ENCODE measurements at places on chromosomes 3 and 15.

DNA sequence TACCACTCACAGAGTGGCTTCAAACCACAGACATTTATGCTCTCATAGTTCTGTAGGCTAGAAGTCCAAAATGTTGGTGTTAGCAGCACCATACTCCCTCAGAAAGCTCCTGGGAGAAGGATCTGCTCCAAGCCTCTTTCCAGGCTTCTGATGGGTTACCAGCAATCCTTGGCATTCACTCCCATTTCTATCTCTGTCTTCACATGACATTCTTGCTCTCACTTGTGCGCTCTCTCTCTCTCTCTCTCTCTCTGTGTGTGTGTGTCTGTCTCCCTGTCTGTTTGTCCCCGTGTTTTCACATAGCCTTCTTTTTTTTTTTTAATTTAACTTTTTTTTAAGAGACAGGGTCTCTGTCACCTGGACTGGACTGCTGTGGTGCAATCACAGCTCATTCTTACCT lies 26.3 kb downstream of the CDAN1 start:
- no peak for DNase-seq

DNA sequence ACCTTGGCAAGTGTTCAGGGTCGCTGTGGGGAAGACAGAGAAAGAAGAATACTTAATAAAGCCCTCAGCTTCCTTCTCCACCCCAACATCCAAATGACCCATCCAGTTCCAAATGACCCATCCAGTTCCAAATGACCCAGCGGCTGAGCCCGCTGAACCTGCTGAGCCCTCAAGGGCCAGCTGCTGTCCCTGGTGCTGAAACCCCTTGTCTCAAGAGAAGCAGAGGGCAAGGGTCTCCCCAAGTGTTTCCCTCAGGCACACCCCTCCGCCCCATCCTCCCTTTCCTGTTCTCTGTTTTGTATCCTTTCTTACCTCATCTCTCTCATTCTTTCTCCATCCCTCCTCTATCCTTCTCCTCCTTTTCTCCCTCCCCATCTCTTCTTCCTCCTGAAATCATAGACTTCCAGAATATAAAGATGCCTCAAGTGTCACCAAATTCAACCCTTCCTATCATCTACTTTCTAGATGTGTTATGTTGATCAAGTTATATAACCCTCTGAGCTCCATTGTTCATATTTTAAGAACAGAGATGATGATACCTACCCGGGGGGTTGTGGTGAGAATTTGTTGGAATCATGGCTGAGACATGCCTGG lies 29.0 kb downstream of the CCDC33 start:
- DNase-seq, result peak; percentile 15

DNA sequence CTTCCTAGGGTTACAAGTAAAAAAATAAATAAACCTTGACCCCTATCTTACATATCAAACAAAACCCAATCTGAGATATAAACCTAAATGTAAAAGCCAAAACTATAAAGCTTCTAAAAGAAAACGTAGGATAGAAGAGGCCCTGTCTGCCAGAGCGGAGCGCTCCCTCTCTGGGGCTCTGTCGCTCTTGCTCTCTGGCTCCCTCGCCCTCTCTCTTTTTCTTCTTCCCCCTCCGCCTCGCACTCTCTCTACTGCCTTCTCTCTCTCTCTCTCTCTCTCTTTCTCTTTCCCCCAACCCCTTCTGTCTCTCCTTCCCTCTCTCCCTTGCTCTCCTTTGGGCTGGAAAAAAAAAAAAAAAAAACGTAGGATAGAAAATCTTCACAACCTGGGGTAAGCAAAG lies 21.6 kb downstream of the RYK start:
- no peak for DNase-seq

- DNase-seq, result no peak
Measured at GRCh38 chr15:86762874-86763273, 683.2 kb downstream of the AGBL1 start.

- no peak for DNase-seq
Measured at GRCh38 chr3:197496746-197497125, 59.0 kb downstream of the BDH1 start.

DNA sequence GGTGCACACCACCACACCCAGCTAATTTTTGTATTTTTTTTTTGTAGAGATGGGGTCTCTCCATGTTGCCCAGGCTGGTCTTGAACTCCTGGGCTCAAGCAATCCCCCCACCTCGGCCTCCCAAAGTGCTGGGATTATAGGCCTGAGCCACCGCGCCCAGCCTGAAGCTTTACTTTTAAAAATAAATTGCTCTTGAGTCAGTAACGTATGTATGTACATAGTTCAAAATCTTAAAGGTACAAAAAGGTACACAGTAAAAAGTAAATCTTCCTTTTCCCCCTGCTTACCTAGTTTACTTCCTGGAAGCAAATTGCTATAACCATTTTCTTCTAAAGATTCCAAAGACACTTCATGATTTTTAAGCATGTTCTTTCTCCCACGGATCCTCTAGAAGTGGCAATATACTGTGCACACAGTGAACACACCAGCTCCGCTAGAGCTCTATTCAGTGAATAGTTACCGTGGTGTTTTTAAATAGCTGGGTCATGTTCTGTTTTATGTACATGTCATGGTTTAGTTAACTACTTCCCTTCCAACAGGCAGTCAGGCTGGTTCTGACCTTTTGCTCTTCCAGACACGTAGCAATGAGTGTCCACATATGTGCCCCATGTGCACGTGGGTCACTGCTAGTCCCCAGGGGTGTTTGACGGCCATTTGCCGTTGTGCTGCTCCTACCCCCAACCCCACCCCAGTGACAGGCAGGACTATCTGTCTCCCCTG lies 82.1 kb downstream of the EEFSEC start:
- DNase-seq, result no peak

DNA sequence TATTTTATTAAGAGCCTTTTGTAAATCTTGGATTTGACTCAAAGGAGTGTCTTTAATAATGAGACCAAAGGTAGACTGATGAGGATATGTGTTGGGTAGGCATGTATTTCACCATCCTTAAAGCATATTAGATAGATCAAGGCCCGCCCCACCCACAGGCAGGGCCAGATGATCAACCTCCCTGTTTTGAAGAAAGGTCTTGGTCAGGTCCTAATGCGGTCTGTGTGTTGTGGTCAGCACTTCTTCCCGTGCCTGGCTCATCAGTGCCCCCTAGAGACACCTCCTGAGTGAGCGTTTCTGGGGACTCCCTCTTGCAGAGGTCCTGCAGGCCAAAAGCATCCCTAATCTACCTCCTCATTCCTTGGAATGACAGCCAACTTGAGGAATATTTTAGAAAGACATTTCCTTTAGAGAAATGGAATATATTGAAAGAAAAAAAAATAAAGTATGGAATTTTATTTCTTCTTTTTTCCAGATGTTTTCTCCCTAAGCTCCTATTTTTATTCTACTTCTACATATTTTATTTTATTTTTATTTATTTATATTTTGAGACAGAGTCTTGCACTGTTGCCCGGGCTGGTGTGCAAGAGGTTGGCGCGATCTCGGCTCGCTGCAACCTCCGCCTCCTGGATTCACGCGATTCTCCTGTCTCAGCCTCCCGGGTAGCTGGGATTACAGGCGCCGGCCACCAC lies 6.0 kb downstream of the TM4SF4 start:
- peak; percentile 91 for DNase-seq

DNA sequence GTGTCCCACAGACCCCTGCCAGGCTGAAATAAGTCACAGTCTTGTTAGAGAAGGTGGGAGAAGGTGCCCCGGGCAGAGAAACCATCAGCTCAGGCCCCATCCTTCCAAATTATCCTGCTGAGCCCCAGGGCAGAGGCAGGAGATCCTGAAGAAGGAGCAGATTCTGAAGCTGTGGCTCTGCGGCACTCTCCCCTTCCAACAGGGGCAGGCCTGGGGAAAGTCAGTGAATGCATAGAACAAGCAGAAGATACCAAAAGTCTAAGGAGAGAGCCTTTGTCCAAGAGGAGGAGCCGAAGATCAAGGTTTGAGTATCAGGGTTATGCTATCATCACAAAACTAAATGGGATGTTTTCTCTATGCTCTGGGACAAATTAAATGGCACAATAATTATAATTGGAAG lies 249.3 kb downstream of the XXYLT1 start:
- DNase-seq, result no peak

DNA sequence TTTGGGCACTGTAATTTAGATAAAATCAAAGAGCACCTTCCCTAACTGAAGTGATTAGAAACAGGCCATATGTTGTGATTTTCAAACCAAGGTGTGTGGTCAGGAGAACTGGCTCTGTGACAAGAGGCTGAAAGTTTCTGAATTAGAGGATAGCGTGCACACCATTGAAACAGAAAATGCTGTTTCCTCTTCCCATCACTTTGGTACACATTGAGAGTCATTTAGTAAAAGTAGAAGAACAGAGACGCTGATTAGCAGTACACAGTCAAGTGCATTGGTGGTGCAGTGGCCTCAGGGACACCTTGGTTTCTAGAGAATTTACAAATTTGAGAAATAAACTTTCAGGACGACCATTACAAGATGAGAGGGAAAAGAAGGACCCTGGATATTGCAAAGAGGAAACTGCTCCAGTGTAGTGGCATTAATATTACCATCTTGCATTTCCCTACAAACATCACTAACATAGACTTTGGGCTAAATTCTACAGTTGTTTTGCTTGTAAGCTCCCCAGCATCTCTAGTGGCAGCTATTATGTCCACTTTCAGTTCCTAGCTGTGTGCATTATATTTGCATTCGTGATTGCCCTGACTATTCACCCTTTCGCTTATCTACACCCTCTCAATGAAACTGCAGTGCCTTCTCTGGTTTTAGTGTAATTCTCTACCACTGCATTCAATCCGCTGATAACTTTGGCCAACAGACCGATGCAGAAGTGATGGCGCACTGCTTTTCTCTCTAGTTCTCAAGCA lies 728.1 kb upstream of the GRM7 start:
- DNase-seq, result no peak

- DNase-seq, result peak; percentile 68
Measured at GRCh38 chr3:106030627-106030963, 161.8 kb upstream of the CBLB start.

GRCh38 chr15:98286831-98287230 lies 326.3 kb downstream of the ARRDC4 start:
- DNase-seq, result no peak

- DNase-seq, result no peak
Measured at GRCh38 chr3:178671377-178671776, 135.1 kb downstream of the KCNMB2 start.
